ENCODE measurements at places on chromosomes 12 and 14.

- DNase-seq, result no peak
These were observed 1929.9 kb upstream of the SEL1L start for GRCh38 chr14:83463500-83464098.

GRCh38 chr12:21992823-21993222, 51.6 kb upstream of the ABCC9 start:
- DNase-seq, result no peak

DNA sequence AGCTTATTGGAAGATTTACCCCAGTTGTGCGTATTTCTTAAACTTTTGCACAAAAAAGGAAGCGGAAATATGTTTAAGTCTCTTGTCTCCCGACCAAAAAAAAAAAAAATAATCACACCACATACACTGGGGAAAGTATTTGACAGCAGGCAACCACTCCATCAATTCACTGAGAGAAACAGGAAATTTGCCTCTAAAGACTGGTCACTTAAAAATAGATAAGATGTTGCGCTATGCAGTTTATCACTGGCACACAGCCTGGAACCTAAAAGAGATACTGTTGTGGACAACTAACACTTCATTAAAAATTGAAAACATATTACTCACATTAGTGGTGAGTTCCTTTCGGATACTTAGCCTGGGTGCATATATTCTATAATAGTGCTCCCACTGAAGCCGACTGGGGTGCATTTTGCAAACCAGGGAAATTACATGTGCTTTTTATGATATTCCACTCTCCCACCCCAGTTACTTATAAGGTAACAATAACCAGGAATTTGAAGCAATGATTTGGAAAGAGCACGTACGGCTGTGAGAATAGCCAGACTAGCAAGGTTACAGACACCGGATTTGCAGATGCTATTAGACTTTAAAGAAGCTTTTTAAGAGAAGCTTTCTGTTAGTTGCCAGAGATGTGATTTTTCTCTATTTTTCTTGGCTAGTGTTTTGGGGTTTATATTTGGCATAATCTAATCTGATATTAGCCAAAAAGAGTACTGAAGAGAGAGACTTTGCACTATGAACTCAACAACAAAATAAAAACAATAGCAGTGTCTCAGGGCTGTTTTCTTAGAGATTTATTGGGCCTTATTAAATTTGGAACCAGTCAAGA, 311.5 kb downstream of the NOVA1 start:
- no peak for DNase-seq

GRCh38 chr12:111942557-111942956, 70.4 kb downstream of the TMEM116 start:
- DNase-seq, result no peak

DNA sequence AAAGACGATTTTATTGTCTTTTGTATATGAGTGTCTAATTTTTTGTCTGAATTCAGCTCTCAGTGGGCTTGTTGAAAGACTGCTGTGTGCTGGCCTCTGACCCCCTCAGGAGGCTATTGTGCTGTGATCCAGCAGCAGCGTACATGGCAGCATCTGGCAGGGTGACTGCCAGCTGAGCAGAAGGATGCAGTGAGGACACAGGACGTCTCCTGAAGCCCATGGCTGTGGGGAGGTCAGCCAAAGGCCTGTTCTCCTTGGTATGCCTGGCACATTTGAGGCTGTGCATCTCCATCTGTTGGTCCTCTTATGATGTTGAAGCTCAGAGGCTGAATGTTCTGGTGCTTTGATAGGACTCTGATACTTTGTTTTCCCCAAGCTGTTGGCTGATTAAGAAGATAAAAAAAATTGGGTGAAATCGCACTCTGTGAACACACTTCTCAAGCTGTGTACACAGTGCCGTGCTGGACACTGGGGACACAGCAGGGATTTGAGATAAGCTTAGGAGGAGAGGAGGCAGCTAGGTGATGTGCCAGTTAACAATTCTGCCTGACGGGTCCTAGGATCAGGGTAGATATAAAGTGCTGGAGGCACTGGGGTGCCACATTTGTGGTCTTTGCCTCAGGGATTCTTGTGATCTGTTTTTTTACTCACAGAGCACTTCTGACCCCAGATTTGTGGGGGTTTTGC, 37.5 kb downstream of the EID3 start:
- no peak for DNase-seq

- no peak for DNase-seq
These were observed 324.6 kb downstream of the TMEM121 start for GRCh38 chr14:105850853-105851581.

DNA sequence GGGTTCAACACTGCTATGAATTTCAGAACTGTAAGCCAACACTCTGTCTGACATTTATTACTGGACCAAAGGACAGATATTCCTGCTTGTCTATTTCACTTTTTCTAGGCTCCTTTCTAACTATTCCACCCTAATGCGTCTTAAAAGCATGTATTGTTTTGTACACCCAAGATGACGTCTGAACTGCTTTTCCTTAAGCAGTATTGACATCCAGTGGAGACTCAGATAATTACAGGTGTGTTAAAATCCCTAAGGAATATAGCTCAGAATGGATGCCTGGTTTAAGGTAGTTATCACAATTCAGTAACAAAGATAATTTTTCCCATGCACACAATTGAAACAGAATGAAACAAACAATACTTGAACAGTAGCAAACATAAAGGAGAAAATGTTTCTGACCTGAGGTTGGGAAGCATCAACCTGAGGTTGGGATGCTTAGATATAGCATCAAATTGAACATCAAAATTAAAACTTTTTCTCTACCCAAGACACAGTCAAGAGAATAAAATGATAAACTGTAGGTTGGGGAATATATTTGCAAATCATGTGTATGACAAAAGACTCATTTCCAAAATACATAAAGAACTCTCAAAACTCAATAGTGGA, 93.7 kb upstream of the PTPRR start:
- no peak for DNase-seq

- DNase-seq, result no peak
These were observed 9.4 kb upstream of the GPR68 start for GRCh38 chr14:91253795-91254323.

GRCh38 chr12:51904951-51905470, 2.3 kb upstream of the ACVRL1 start:
- DNase-seq, result no peak

DNA sequence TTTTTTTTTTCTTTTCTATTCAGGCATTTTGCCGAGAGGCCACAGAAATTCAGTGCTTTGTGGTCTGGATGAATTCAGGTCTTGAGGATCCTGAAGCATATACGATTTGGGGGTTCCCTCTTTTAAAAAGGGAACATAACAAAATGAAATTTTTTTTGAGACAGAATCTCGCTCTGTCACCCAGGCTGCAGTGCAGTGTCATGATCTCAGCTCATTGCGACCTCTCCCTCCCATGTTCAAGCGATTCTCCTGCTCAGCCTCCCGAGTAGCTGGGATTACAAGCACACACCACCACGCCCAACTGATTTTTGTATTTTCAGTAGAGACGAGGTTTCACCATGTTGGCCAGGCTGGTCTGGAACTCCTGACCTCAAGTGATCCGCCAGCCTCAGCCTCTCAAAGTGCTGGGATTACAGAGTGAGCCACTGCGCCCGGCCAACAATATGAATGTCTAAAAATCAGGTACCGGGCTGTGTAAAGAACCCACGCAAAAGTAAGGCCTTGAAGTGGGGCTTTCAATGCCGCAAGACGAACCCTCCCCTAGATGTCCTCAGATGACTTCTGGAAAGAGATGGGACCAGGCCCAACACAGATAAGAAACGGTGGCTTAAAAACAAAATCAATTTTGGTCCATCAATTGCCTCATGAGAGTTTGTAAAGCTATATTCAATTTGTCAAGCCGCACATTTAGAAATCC, 30.0 kb downstream of the TESC start:
- DNase-seq, result no peak

DNA sequence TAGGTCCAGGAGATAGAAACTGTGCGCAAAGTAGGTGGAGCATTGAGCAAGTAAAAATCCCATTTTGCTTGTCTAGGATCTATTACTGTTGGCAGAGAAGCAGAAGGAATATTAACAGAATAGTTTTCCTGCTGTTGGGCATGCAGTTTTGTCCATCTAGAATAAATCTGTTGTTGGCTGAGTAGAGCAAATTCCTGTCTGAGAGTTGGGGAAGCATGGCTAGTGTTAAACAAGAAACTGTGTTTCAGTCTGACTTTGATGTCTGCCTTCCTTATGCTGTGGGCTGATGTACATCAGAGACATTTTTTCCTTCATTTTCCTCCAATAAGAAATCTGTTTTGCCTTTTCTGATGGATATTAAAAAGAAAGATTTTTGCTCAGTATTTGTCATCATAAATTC, 98.2 kb downstream of the RAD52 start:
- DNase-seq, result no peak

GRCh38 chr14:77605392-77605972, 11.0 kb downstream of the SPTLC2 start:
- no peak for DNase-seq

DNA sequence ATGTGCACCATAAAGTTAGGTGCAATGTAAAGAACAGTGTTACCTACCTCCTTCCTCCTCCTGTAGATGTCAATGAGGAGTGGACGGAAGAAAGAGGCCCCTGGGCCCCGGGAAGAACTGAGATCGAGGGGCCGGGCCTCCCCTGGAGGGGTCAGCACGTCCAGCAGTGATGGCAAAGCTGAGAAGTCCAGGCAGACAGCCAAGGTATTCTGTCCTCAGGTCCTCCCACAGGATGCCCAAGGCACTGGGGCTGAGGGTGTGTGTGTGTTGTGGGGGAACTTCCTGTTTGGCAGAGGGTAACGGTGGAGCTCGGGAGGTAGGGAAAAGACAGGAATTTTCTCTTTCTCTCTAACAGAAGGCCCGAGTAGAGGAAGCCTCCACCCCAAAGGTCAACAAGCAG, 6.4 kb downstream of the ATN1 start:
- no peak for DNase-seq

DNA sequence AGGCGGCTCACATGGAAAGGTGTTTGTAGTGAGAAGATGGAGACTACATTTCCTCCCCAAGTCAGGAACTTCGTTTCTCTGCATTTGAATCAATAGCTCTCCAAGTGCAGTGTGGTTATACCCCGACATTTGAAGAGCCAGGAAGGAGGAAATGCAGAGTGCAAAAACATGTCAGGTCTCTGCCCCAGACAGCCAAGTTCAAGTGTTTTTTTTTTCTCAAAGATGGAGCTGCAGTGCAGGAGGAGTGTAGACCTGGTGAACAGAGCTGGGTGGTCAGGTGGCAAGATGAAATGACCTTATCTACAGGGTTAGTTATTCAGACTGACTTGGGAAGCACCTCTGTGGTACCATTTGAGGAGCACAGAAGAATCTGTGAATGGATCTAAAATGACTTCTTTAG, 21.3 kb downstream of the MLXIP start:
- DNase-seq, result no peak

GRCh38 chr12:105587237-105587636, 256.7 kb downstream of the C12orf75 start:
- no peak for DNase-seq

DNA sequence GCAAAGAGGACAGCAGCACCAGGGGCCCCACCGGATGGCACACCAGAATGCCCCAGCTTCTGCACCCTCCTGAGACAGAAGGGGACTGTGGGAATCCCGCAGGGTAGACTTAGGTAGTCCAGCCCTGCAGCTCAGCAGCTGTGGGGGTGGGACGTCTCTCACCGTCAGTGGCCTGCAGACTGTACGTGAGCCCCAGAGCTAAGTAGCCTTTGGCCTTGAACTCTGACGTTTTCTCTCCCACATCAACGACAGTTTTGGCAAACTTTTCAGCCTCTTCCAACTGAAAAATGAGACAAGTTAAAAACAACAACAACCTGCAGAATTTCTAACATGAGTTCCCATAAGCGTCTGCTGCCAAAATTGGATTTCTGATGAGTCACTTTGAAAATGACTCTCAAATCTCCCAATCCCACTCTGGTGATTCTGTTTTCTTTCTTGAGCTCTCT, 161.4 kb downstream of the TTC7B start:
- no peak for DNase-seq

- no peak for DNase-seq
These were observed 6.6 kb downstream of the FERMT2 start for GRCh38 chr14:52944254-52944653.

DNA sequence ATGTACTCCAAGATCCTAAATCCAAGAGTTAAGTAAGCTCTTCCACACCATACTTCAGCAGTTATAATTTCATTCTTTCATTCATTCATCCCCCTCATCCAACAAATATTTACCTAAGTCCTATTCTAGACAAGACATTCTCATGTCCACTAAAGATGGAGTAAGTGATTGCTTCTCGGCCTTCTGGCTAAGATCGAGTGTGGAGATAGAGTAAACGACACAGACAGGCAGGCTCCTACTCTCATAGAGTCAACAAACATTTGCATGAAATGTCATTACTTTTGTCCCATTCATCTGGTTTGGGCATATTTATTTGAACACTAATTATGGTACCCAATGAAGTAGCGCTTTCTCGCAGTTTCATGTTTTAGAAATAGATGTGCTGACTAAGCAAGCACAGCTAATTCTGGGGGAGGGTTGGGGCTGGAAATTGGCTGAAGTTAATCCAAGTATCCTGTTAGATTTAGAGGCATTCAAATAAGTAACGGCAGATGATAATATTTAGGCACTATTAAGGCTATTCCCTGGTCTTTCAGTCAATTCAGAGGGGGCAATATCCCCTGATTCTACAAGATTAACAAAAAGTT, 176.5 kb downstream of the CEP128 start:
- no peak for DNase-seq

DNA sequence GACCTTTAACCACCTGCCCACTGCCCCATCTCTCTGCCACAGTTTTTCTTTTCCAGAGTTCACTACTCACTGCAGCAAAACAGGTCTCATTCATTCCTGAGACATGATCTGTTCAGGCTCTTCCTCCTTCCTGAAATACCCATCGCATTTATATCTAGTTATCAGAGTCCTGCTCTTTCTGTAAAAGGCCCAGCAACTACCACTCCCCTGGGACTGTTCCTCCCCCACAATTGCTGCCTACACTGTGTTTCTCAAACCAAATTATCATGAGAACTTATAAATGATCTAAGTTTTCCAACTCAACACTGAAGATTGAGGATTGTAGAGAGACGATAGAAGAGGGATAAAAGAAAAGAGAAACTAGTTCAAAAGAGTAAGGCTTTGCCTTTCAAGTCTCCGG, 40.8 kb upstream of the EPS8 start:
- DNase-seq, result no peak

DNA sequence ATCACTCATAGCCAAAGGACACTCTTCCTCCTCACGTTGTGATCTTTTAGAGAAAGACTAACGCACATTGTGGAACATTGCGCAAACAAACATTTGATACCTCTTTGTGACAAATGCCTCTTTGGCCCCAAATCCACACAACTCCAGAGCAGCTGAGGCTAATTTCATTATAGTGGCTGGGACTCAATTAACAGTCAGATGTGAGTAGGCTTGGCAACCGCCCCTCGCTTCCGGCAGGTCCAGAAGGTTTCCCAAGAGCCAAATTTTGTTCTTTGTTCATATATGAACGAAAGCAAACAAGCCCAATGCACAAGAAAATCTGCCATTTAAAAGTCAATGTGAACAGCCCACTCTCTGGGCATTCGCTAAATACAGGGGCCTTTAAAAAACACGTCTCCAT, 273.9 kb downstream of the GLT1D1 start:
- no peak for DNase-seq

GRCh38 chr14:103277931-103278330, 56.1 kb upstream of the EIF5 start:
- DNase-seq, result no peak

- no peak for DNase-seq
These were observed 20.3 kb upstream of the CACNA1C start for GRCh38 chr12:2032506-2032905.

Data from activated effector memory CD4-positive, alpha-beta T cell treated with Interleukin-2 at 50 U/mL for 16 hours (primary cell).